ENCODE measurements at places on chromosomes 2 and 18.

- no peak for DNase-seq
Measured at GRCh38 chr2:231542136-231542535, 11.9 kb upstream of the NMUR1 start.

GRCh38 chr2:120447127-120447785, 101.3 kb downstream of the INHBB start:
- DNase-seq = no peak

DNA sequence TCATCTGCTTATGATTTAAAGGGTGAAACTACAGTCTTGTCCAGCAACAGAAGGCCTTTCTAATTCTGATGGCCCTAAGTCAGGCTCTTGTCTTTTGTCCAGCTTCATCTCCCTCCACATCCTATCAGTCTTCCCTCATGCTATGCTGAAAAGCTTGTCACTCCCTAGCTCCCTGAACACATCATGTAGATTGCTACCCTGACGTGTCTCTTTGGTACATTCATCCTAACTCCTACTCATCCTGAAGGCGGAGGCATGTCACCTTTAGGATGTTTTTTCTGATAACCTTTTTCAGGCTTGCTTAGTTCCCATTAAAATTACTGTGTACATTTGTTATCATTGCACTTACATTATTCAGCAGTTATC, 78.4 kb upstream of the ARL5A start:
- DNase-seq = no peak

DNA sequence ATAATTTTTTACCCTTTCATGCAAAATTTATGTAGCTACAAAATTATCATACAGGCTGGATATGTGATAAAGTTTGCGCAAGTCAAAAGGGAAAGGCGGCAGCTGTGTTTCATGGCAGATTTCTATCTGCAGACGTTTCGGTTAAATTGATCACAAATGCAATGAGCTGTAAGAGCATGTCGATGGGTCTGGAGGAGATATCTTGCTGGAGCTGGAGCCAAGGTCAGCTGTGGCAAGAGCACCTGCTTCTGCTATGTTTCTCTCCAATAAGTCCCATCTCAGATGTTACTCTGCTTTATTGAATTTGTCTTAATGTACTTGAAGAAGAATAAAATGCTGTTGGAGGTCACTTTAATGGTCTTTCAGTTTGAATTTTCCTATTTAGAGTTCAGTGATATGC, 749.7 kb downstream of the CNTNAP5 start:
- DNase-seq = no peak

DNA sequence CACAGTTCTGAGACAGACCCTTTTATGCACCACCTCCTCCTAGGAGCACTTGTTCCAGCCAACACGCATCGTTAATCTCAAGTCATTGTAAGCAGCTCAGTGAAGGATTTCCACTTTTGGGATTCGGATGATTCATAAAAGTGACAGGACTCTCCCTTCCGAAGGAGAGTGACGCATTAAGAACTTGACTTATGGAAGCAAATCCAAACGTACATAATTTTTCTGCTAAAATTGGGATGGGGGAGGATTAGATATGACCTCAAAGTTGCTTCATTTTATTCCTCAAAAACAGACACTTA, 165.7 kb downstream of the TWIST2 start:
- no peak for DNase-seq

- DNase-seq = no peak
Measured at GRCh38 chr18:67670024-67670543, 153.6 kb upstream of the DSEL start.

GRCh38 chr18:76989647-76990190, 142.9 kb downstream of the MBP start:
- no peak for DNase-seq
